ENCODE measurements at places on chromosomes 12 and 14.

DNA sequence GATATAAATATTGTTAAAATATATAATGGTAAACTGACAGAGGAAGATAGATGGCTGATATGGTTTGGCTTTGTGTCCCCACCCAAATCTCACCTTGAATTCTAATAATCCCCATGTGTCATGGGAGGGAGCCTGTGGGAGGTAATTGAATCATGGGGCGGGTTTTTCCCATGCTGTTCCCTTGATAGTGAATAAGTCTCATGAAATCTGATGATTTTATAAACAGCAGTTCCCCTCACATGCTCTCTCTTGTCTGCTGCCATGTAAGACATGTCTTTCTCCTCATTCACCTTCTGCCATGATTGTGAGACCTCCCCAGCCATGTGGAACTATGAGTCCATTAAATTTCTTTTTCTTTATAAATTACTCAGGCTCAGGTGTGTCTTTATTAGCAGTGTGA lies 46.3 kb downstream of the PTCSC3 start:
- no peak for DNase-seq

DNA sequence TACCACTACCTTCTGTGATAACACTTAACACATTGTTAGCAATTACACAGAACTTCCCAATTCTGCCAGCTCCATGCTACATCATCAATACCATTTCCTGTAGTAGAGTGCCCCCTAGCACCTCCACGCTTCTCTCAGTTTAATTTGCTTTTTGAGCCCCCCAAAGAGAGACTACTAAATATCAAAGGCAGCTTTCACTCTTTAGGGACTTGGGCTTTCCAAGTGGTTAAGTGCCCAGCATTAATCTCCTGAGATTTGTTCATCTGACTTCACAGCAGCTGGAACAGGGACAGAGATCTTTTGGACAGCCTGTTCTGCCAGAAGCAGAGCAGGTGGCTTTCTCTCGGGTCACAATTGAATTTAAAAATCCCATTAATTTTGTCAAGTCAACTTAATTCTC lies 954.9 kb downstream of the DIO2 start:
- no peak for DNase-seq

DNA sequence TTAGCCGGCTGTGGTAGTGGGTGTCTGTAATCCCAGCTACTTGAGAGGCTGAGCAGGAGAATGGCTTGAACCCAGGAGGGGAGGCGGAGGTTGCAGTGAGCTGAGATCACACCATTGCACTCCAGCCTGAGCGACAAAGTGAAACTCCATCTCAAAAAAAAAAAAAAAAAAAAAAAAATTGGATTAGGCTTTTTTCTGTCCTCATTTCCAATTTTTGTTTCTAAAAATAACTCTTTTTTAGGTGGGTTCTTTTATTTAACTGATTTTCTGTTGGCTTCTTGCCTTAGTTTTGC lies 863.7 kb downstream of the LRFN5 start:
- DNase-seq, result no peak

GRCh38 chr14:96751505-96751904 lies 45.7 kb upstream of the VRK1 start:
- no peak for DNase-seq

- DNase-seq, result no peak
Observed at GRCh38 chr12:54019924-54020590, 8.2 kb upstream of the HOXC6 start.

GRCh38 chr12:68568922-68569569 lies 41.7 kb upstream of the RAP1B start:
- no peak for DNase-seq

DNA sequence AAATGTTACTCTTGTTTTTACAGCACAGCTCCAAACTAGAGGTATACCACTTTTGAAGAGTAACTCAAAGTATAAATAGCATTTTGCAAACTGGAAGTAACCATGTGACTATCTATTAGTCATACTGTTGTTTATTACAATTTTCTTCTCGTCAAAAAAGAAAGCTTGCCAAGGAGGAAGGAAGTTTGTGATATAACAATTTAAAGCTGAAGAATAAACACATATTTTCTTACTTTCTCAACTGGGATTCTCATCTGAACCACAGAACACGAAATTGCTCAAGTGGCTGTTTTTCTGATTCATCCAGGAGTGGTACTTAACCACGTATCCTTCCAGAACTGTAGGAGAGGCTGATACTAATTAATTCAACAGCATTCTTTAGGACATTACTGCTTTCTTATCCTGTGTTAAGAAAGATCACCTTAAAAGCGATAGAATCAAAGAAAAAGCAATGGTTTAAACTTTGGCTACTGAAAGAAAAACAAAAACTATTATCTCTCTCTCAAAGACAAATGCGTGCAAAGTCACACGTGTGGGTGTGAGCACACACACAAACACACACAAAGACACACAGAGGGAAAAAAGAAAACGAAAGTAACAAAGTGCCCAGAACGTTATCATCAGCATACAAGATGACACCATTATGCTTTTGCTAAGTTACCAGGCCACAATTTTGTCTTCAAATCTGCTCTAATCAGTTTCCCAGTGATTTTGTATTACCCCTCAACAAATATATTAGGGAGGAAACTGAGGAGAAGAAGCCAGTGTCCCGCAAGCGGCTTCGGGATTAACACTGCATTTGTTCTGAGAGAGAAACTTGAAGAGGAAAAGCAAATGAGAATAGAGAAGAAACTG lies at the start of gene CLEC2B:
Gene CLEC2B (minus strand): TSS at position 48 of the 855 bp plus-strand sequence.
- peak; percentile 18 for DNase-seq

DNA sequence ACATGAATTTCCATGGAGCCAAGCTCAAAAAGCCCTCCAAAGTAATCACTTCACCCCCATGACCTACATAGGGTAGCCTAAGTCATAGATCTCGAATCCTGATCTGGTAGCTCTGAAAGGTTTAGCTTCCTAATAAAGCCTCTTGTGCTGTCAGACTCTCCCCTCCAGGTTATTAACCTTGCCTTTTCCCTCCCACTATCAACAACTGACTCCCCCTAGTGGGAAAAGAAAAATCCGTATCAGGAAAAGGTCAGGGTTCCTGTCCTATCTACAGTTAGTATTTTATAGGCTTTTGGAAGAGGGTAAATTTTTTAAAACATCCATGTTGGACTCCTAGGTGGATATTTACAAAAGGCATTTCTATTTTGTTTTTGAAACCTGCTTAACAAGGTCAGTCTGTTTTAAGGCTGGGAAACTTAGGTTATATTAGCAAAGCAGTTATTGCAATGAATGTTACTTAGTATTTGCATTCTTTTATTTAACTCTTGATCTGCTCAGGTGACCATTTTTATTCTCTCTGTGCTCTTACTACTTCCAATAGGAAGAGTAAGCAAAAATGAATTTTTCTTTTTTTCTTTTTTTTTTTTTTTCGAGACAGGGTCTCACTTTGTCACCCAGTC lies 8.0 kb downstream of the YY1 start:
- DNase-seq, result no peak

- DNase-seq, result no peak
Observed at GRCh38 chr12:129195081-129195480, 341.8 kb downstream of the GLT1D1 start.

DNA sequence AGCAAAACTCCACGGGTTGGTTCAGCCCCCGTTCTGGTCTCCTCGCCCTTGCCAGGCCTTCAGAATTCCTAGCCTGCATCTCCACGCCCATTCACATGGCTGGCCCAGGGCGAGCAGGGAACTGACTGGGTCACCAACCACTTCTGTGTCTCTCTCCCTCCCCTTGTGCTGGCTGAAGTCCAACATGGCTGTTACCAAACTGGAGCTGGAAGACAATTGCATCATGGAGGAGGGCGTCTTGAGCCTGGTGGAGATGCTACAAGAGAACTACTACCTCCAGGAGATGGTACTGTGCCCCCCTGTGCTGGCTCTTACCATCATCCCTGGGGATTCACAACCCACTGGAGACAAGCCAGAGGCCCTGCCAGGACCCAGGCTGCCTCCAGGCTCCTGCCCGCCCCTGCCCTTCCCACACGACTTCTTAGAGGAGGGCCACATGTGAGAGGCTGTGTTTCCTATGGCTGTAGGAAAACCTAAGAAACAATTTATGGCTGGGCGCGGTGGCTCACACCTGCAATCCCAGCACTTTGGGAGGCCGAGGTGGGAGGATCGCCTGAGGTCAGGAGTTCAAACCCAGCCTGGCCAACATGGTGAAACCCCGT lies 9.9 kb downstream of the LRRC74A start:
- DNase-seq, result no peak

DNA sequence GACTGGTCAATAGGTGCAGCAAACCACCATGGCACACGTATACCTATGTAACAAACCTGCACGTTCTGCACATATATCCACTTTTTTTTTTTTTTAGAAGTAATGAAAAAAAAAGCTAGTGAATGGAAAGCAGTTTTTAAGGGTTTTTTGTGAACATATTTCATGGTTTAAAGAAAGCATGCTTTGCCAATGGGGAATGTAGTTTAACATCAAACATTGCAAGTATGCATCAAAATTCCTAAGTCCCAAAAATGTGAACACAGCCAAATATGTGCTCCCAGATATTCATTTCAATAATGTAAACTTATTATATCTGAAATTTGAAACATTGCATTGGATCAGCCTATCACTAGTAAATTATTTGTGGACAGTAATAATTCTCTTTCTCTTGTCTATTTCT lies 710.4 kb upstream of the FLRT2 start:
- no peak for DNase-seq

DNA sequence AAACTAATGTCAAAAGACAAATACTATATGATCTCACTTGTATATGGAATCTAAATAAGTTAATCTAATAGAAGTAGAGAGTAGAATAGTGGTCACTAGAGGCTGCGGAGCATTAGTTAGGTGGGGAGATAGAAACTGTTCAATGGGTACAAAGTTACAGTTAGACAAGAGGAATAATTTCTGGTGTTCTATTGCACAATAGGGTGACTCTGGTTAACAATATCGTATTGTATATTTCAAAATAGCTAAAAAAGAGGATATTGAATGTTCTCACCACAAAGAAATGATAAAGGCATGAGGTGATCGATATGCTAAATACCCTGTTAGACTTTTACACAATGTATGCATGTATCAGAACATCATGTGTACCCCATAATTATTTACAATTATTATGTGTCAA lies 42.9 kb downstream of the IGF1 start:
- no peak for DNase-seq

DNA sequence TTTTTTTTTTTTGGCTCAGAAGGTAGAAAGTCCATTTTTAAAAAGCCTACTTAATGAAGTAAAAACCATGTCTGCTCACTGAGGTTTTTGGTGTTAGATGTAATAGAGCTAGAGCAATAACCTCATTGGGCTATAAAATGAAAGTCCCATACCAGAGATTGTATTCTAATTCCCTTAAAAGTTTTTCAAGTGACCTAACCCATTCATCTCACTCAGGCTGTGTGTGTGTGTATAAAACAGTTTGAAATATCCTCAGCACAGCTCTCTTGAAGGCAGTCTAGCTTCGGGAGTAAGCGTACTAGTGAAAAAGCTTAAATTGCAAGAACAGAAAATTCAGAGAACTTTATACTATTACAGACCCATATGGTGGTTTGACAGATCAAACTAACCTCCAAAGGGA lies 313.8 kb downstream of the CEP128 start:
- no peak for DNase-seq

- DNase-seq, result no peak
Observed at GRCh38 chr12:5213990-5214389, 170.3 kb downstream of the KCNA5 start.

- DNase-seq, result no peak
Observed at GRCh38 chr12:85580562-85581168, 255.5 kb downstream of the RASSF9 start.

DNA sequence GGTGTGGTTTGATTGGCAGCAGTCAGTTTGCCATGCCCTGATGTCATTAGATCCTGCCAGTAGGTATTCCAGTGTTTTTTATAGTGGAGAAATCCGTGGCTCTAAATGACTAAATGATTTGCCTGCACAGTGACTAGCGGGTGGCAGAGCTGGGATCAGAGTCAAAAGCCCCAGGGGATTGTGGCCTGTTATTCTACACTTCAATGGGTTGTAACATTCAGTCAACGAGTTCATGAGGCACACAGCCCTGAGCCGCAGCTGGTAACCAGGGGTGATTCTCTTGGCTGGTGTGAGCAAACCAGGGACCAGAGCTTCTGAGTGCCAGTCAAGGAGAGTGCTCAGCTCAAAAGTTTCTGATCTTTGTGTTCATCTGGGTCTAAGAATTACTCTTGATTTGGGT lies 1.8 kb downstream of the MYH6 start:
- no peak for DNase-seq

- no peak for DNase-seq
Observed at GRCh38 chr14:65531148-65531547, 118.6 kb downstream of the FUT8 start.

GRCh38 chr12:57441846-57442427 lies 7.4 kb downstream of the INHBC start:
- no peak for DNase-seq

DNA sequence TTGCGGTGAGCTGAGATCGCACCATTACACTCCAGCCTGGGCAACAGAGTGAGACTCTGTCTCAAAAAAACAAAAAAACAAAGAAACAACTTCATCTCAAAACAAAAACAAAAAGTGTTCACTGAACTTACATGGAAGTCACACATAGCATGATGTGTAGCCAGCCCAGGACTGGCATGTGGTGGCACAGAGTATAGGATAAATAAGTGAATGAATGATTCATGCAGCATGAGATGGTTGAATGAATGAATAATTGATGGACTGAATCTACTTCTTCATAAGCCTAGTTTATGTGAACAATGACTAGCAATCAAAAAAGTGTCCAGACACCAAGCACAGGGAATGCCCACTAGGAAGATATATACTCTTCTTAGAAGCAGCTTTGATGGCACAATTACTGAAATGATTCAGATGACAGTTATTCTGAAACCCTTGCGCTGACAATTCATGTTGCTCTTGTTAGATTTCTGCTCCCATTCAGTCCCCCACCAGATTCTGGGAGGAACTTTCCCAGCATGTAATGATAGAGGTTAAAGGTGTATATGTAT lies 31.6 kb upstream of the SERPINA6 start:
- DNase-seq, result no peak

- DNase-seq, result no peak
Observed at GRCh38 chr12:45425426-45425825, 209.5 kb downstream of the ANO6 start.
